ENCODE measurements at places on chromosomes 6 and 20.

GRCh38 chr20:57007171-57007540 lies 259.3 kb downstream of the BMP7 start:
- DNase-seq = no peak

- no peak for DNase-seq
Measured at GRCh38 chr6:24307881-24308280, 50.0 kb downstream of the DCDC2 start.

GRCh38 chr6:108113557-108114519 lies 39.3 kb upstream of the OSTM1 start:
- DNase-seq = no peak

- no peak for DNase-seq
Measured at GRCh38 chr20:60171313-60171712, 213.1 kb downstream of the CDH26 start.

GRCh38 chr6:113466526-113466925 lies 390.6 kb upstream of the MARCKS start:
- no peak for DNase-seq

GRCh38 chr20:57211908-57212533 lies 54.4 kb downstream of the BMP7 start:
- DNase-seq = no peak

GRCh38 chr20:9035126-9035525 lies 33.8 kb upstream of the PLCB4 start:
- no peak for DNase-seq

GRCh38 chr20:59729506-59729905 lies 125.2 kb downstream of the PHACTR3 start:
- no peak for DNase-seq

- DNase-seq = no peak
Measured at GRCh38 chr6:61210549-61210948, 1075.5 kb downstream of the KHDRBS2 start.

- no peak for DNase-seq
Measured at GRCh38 chr6:89139509-89140346, 6.1 kb upstream of the PM20D2 start.

- DNase-seq = no peak
Measured at GRCh38 chr6:111952274-111952673, 79.0 kb upstream of the FYN start.

DNA sequence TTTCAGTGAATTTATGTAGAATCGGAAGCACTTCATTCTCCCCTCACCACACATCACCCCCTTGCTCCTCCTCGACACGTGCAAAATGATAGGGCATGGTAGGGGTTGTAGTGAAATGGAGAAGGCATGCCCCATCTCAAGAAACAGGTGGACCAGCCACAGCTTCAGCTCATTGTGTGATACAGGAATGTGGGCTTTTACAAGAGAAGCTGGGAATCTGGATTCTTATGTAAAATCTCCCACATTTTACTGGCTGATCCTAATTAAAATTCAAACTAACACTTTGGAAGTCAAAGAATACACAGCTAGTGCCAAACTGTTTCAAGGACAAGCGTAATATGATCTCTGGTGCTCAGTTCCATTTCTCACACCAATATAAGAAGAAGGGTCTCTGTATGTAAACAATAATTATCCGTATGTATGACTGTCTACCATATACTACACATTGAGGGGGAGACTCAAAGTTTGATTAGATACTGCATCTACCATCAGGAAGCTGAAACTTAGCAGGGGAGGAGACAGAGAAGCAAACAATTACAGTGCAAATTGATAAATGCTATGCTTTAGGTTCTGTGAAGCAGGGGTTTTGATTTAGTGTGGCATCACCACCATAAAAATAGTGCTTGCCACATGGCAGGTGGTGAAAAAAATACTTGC lies 24.3 kb upstream of the KIAA0408 start:
- DNase-seq = no peak

DNA sequence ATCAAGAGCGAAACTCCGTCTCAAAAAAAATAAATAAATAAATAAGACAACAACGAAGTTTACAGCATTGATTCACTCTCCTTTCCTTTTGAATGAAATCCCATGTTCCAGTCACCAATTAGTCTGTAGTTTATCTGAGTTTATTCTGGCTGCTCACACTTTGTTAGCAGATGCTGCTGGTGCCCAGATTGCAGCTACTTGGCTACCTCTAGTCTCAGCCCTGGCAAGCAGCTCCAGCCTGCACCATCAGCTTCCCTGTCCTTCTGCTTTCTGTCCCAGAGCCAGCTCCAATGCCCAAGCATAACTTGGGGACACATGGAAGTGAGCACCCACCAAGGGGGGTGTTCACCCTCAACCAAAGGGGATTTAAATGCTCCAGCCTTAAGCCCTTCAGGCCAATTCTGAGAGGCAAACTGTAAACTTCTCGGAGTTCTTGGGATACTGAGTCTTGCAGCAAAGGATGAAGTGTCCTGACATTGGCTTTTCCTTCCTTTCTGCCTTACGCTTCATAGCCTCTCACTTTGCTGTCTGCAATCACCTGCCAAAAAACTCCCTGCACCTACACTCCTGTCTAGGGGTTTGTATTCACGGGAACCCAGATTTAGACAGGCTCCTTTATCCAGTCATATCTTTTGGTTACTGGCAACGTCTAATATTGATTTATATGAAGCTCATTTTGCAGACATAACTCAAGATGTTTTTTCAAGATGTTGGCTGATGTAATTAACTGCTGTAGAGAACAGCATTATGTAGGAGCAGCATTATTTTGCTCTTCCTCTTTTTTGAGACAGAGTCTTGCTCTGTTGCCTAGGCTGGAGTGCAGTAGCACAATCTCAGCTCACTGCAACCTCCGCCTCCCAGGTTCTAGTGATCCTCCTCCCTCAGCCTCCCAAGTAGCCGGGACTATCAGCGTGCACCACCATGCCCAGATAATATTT lies 9.8 kb upstream of the TASP1 start:
- DNase-seq = no peak

DNA sequence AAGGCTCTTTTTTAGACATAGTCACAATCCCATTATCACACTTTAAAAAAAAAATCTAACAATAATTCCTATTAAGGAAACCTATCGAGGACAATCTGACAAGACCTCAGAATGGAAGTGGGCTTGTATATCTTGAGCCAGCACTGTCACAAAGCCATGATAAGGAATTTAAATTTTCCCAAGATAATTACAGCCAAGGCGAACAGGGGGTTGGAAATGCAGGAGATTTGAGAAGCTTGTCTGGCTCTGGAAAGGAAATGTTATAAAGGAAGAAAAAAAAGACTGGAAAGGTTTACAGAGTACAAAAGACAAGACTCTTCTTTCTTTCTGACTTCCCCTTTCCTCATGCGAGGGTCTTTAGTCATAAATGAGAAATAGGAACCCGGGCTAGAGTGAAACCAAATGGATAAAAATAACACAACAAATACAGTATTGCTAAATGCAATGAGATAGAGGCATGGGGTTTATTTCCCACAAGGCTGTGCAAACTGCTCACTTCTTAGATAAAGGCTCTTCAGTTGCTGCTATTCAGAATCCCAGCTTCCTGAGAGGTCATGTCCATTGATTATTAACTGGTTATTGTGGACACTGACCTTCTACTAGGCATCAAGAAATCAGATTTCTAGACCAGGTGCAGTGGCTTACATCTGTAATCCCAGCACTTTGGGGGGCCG lies 13.4 kb upstream of the GHRH start:
- no peak for DNase-seq

- DNase-seq = no peak
Measured at GRCh38 chr6:150929416-150929815, 63.9 kb downstream of the MTHFD1L start.

- no peak for DNase-seq
Measured at GRCh38 chr6:3888153-3888957, 39.2 kb downstream of the FAM50B start.

GRCh38 chr20:56860413-56860812 lies 231.3 kb downstream of the TFAP2C start:
- no peak for DNase-seq

GRCh38 chr6:164505425-164505824 lies 804.0 kb downstream of the C6orf118 start:
- DNase-seq = no peak

DNA sequence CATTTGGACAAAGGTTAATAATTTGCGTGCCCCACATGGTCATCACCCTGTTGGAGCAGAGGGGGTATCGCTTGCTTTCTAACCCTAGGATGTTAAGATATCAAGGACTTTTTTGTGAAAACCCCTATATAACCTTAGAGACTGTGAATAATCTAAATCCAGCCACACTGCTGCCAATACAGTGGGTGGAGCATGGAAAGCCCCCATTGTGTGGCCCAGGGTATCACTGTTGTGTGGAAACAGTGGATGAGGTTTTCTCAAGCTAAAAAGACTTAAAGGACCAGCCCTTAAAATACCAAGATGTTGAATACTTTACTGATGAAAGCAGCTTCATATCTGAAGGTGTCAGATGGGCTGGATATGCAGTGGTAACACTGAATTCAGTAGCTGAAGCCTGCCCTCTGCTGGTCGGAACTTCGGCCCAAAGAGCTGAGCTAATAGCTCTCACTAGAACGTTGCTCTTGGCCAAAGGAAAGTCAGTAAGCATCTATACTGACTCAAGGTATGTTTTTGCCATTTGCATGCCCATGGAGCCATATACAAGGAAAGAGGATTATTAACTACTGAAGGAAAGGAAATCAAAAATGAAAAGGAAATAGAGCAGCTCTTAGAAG lies 695.2 kb downstream of the PHF3 start:
- peak; percentile 83 for DNase-seq

GRCh38 chr6:111944541-111944940 lies 71.3 kb upstream of the FYN start:
- DNase-seq = no peak

GRCh38 chr6:139600919-139601475 lies 226.5 kb upstream of the CITED2 start:
- no peak for DNase-seq

GRCh38 chr20:16390991-16391390 lies 182.3 kb downstream of the KIF16B start:
- no peak for DNase-seq

DNA sequence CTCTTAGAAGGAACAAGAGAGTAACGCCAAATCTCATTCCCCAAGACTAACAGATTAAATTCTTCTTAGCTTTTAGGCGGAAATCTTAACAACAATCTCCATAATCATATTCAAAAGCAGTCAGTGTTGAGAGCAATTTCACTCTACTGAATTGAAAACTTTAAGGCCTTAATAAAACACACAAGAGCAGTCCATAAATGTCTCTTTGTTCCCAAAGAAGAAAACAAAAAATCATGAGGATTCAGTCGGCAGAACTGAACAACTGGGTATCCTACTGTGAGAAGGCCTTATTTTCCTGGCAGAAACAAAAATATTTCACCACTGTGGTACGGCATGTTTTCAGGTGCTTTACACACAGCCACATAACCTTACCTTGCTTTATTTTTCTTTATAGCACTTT lies 14.4 kb downstream of the ABHD12 start:
- DNase-seq = no peak

DNA sequence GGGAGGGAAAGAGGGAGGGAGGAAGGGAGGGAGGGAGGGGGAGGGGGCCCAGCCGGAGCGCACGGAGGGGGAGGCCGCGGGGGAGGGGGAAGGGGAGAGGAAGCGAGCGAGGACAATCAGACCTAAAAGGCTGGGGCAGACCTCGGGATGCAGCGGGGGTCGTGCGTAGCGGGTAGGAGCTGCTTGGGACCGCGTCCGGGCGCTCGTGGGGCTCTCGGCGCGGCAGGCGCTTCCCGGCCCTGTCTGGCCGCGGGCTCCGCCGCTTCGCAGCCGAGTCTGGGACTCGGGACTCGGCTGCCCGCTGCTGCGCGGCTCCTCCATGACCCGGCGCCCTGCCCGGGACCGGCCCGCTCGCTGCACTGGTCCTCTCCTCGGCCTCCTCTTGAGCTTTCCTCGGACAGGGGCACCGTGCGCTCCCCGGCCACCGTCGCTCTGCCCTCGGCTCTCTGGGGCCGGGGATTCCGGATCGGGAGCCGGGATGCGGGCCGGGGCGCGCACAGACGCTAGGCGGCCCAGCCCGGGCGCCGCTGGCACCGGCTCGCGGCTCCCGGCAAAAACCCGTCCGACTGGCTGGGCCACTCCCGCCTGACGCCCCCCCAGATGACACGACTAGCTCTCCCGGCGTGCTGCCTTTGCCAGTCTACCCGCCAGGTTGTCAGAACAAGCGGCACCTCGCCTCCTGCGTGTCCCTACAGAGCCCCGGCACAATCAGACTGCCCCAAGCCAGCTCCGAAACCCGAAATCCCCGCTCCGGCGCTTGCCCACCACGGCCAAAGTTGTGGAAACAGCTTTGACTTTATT lies 2.2 kb downstream of the TFAP2A start:
- DNase-seq = no peak

DNA sequence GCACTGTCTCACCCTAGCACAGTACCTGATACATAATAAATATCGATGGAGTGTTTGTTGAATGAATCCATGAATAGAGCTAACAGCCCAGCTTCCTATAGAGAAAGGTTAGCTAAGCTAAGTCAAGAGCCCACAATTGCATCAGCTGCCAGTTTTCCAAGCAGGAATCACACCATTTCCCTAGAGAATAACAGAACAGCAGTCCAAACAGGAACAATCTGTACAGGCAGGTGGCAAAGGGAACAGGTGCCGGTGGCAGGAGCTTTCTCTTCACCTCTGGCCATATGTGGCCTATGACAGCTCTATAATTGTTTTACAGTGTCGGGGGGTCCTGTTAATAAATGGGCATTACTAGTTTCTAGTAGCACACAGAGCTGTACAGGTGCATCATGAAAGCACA lies 38.8 kb downstream of the ISM1 start:
- no peak for DNase-seq

- DNase-seq = no peak
Measured at GRCh38 chr6:52475307-52475706, 55.2 kb downstream of the EFHC1 start.

GRCh38 chr6:98574984-98575383 lies 259.4 kb upstream of the POU3F2 start:
- DNase-seq = no peak

- DNase-seq = no peak
Measured at GRCh38 chr6:38996676-38997075, 51.9 kb upstream of the GLP1R start.

GRCh38 chr20:15176929-15177328 lies 839.5 kb upstream of the FLRT3 start:
- DNase-seq = no peak
